ENCODE measurements at places on chromosomes 13 and 19. TPM values are rescaled to one million over a fixed set of nuclear protein-coding genes. Genes with fewer than 3 reads are reported as not detected.

Gene TEX26
- not detected for total RNA-seq

GRCh38 chr13:45393941-45394570, 24.1 kb downstream of the SLC25A30 start:
- peaks cover 44% of the 10 kb centered on the region for H3K36me3 ChIP-seq
- H3K27ac ChIP-seq: peak overlapping the region; percentile 24
- peak; percentile 58 for DNase-seq
- H3K4me1 ChIP-seq: peaks cover 46% of the 10 kb centered on the region
- no peak overlapping the region for H3K4me3 ChIP-seq

Gene C13orf46
- 2.2 TPM for total RNA-seq

DNA sequence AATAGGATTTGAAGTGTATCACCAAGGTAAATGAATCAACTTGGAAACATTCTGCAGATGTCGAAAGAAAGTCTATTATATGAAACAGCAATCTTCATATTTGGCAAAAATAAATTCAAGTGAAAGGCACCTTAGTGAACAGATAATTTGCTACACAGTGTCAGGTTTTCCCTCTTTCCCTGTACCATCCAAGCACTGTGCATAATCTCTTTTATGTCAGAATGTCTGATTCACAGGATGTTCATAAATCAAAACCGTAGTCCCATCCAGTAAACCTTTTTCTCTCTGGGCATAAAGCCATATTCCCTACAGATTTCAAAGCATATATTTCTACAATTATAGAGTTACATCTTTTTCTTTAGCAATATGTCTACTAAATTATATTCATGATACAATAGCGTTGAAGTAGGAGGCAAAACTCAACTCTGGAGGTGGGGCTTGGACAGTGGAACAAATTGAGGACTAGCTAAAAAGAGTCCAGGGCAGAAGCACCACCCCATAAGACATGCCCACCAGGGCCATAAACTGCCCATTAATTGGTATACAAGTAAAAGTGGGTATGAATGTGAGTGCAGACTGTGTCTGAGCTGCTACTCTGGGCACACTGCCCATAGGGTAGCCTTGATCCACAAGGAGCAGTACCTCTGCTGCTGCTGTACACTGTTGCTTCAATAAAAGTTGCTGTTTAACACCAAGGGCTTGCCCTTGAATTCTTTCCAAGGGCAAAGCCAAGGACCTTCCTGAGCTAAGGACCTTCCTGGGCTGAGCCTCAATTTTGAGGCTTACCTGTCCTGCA, 72.1 kb upstream of the MYCBP2 start:
- peaks cover under 1% of the 10 kb centered on the region for H3K4me1 ChIP-seq
- peaks cover 3% of the 10 kb centered on the region for H3K27me3 ChIP-seq
- no peak overlapping the region for H3K4me3 ChIP-seq
- H3K36me3 ChIP-seq: no peaks in the 10 kb centered on the region
- H3K27ac ChIP-seq: no peak overlapping the region

DNA sequence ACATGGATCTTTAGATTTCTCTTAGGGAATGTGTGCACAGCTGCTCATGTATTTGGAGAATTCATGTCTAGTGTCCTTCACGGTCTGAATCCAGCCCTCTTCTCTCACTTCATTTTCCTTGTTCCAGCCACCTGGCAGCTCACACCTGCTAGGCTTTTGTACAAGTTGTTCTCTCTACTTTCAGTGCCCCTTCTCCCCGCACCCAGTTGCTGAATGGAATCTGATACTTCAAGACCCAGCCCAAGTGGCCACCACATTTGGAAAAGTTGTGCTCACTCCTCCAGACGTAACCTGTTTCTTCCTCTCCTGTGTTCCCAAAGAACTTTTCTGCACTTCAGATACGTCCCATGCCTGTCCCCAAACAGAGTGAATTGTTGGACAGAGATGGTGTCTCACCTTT, 235.6 kb downstream of the SHISA2 start:
- no peak overlapping the region for H3K4me3 ChIP-seq
- DNase-seq: no peak
- no peaks in the 10 kb centered on the region for H3K36me3 ChIP-seq
- H3K4me1 ChIP-seq: no peaks in the 10 kb centered on the region
- no peak overlapping the region for H3K27ac ChIP-seq

Gene ZGLP1
- 3.8 TPM for total RNA-seq

GRCh38 chr19:1418496-1418775, 11.1 kb downstream of the DAZAP1 start:
- no peak overlapping the region for H3K4me3 ChIP-seq
- DNase-seq: no peak
- H3K4me1 ChIP-seq: peaks cover 26% of the 10 kb centered on the region
- no peaks in the 10 kb centered on the region for H3K27me3 ChIP-seq

Gene ZNF132
- 6.0 TPM for total RNA-seq

Gene ATP4A
- total RNA-seq: not detected

DNA sequence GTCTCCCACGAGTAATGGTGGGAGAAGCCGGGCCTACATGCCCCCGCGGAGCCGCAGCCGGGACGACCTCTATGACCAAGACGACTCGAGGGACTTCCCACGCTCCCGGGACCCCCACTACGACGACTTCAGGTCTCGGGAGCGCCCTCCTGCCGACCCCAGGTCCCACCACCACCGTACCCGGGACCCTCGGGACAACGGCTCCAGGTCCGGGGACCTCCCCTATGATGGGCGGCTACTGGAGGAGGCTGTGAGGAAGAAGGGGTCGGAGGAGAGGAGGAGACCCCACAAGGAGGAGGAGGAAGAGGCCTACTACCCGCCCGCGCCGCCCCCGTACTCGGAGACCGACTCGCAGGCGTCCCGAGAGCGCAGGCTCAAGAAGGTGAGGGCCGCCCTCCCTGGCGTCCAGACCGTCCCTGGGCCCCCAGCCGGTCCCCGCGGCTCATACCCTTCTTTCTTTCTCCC, 1.4 kb upstream of the USF2 start:
- peak overlapping the region; percentile 94 for H3K27ac ChIP-seq
- peak overlapping the region; percentile 94 for H3K4me3 ChIP-seq
- H3K36me3 ChIP-seq: peaks cover 44% of the 10 kb centered on the region
- peak; percentile 49 for DNase-seq
- H3K27me3 ChIP-seq: no peaks in the 10 kb centered on the region

GRCh38 chr19:7678971-7679751, 1.5 kb upstream of the TRAPPC5 start:
- H3K27ac ChIP-seq: peak overlapping the region; percentile 76
- DNase-seq: peak; percentile 74

Gene IGSF23
- total RNA-seq: not detected

Gene ABHD13
- 6.6 TPM for total RNA-seq

Gene ZSWIM9
- total RNA-seq: 9.0 TPM

DNA sequence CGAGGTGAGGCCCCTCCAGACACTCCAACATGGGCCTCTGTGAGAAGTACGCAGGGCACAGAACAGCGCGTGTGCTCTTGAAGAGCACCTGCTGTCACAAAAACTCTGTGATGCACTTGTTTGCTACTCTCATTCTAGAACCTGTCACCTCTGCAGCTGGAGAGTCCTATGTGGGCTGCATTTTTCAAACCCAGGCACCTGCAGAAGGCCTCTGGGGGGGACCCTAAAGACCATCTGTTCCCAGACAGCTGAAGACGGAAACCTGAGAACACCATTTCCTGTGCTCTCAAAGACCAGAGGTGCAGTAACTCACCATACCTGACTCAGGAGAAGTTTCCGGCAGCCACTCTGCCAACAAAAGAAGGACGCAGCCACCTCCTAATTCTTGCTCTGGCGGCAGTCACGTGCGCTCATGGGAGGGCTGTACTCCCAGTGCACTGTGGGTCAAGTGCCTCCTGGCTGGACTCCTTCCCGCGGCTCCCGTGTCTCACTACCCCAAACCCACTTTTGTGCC, 28.1 kb downstream of the RANBP3 start:
- peaks cover 59% of the 10 kb centered on the region for H3K36me3 ChIP-seq
- peak overlapping the region; percentile 66 for H3K4me3 ChIP-seq
- peak; percentile 54 for DNase-seq
- no peaks in the 10 kb centered on the region for H3K27me3 ChIP-seq
- peak overlapping the region; percentile 97 for H3K27ac ChIP-seq

DNA sequence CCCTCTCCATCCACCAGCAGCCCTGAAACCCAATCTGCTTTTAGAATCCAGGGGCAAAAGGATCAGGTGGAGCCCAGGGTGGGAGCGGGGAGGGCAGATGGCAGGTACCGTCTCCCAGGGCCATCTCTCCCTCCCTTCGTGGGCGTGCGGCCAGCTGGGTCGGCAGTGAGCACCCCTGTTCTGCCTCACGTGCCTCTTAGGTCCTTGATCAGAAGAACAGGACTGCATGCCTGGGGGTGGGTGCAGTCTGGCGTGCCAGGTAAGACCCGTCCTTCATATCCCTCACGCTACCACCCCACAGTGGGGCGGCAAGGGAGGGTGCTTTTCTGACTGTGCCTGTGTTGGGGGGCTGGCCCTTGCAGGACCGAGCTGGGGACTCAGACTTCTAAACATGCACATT, 2.0 kb downstream of the SLC8A2 start:
- no peak for DNase-seq
- peaks cover 3% of the 10 kb centered on the region for H3K4me1 ChIP-seq
- peaks cover 47% of the 10 kb centered on the region for H3K27me3 ChIP-seq
- no peaks in the 10 kb centered on the region for H3K36me3 ChIP-seq

Gene ZNF813
- total RNA-seq: 5.0 TPM

Gene CEACAM18
- not detected for total RNA-seq

DNA sequence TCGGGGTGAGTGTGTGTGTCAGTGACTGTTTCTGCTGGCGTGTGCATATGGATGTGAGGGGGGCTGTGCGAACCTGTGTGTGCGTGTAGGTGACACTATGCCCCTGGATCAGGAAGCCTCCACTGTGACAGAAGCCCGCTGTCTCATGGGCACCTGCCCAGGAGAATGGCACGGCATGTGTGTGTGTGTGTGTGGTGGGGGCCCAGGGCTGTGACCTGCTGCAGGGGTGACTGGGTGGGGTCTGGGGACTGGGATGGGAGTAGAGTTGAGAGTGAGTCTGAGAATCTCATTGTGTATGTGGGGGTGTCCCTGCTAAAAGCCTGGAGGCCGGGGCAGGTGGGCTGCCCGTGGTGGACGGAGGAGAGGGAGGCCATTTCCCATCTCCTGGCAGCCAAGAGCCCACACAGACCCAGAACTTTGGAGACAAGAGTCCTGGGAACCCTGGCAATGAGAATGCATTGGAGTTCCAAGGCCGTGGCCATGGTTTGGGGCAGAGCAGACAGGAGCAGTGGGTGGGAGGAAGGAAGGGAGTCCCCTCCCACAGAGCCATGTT, 6.4 kb upstream of the TPM4 start:
- H3K4me3 ChIP-seq: no peak overlapping the region
- no peaks in the 10 kb centered on the region for H3K27me3 ChIP-seq
- no peak overlapping the region for H3K27ac ChIP-seq
- peaks cover 45% of the 10 kb centered on the region for H3K4me1 ChIP-seq

GRCh38 chr19:1252821-1253513, 4.6 kb downstream of the MIDN start:
- peaks cover 30% of the 10 kb centered on the region for H3K4me1 ChIP-seq
- peak overlapping the region; percentile 81 for H3K27ac ChIP-seq
- peak overlapping the region; percentile 91 for H3K4me3 ChIP-seq

GRCh38 chr13:108915634-108916512, 286.5 kb downstream of the MYO16 start:
- H3K27ac ChIP-seq: peak overlapping the region; percentile 70
- peak; percentile 84 for DNase-seq
- H3K36me3 ChIP-seq: no peaks in the 10 kb centered on the region
- H3K4me1 ChIP-seq: peaks cover 18% of the 10 kb centered on the region
- peaks cover 11% of the 10 kb centered on the region for H3K27me3 ChIP-seq
- peak overlapping the region; percentile 49 for H3K4me3 ChIP-seq

- no peak for DNase-seq
- H3K27me3 ChIP-seq: no peaks in the 10 kb centered on the region
- H3K4me3 ChIP-seq: no peak overlapping the region
- no peak overlapping the region for H3K27ac ChIP-seq
- H3K36me3 ChIP-seq: peaks cover 48% of the 10 kb centered on the region
These were observed 30.9 kb upstream of the SMAD9 start for GRCh38 chr13:36950920-36951319.

Gene ZNF442
- total RNA-seq: 1.3 TPM

GRCh38 chr19:51407511-51408131, 9.8 kb downstream of the SIGLEC10 start:
- H3K27me3 ChIP-seq: peaks cover 3% of the 10 kb centered on the region
- DNase-seq: peak; percentile 53
- peaks cover 8% of the 10 kb centered on the region for H3K4me1 ChIP-seq
- peaks cover 8% of the 10 kb centered on the region for H3K36me3 ChIP-seq
- H3K4me3 ChIP-seq: no peak overlapping the region

DNA sequence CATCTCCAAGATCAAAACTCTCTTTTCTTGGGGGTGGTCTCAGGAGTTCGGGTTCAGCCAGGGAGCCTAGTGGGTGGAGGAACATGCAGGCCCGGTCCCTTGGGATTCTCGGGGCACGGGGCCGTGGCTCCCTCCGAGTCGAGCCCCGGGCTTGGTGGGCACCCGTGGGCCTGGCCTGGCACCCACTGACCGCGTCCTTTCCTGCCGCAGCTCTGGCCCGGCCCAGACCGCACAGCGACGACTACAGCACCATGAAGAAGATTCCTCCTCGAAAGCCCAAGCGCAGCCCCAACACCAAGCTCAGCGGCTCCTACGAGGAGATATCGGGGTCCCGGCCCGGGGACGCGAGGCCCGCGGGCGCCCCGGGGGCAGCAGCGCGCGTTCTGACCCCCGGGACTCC, 510.6 kb downstream of the MYO16 start:
- no peaks in the 10 kb centered on the region for H3K36me3 ChIP-seq
- no peak overlapping the region for H3K4me3 ChIP-seq
- H3K27me3 ChIP-seq: peaks cover 9% of the 10 kb centered on the region
- H3K27ac ChIP-seq: no peak overlapping the region
- no peak for DNase-seq

DNA sequence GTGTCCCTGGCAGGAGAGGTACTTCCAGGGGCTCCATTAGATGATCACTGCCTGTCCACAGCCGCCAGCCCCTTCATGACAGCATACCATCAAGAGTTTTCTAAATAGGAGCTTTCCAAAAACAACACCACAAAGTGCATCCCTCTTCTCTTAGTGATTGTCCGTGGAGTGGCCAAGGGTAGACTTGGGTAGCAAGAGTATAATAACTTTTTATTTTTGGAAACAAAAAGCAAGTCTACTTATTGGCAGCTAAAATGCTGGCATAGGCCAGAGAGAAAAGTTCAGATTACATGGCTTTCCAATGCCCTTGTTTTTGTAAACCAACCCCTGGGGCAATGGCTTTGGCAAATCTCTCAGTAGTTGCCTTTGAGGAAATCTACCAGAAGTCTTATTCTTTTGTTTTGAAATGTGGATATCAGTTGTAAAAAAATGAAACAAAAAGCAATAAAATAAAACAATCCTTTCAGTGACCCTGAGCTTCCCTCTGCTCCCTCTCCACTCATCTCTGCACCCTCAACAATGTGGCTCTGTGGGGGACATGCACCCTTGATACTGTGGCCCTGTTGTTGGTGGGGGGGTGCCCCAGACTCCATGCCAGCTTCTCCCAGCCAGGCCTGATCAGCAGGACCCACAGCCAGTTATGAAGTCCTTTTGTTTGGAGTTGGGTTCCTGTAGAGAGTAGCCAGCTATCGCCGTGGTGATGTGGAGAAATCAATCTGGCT, 294.1 kb downstream of the DLEU7 start:
- H3K27me3 ChIP-seq: peaks cover 9% of the 10 kb centered on the region
- H3K27ac ChIP-seq: no peak overlapping the region
- no peak for DNase-seq
- no peaks in the 10 kb centered on the region for H3K4me1 ChIP-seq

- H3K36me3 ChIP-seq: peaks cover 6% of the 10 kb centered on the region
- H3K27me3 ChIP-seq: no peaks in the 10 kb centered on the region
- peak overlapping the region; percentile 43 for H3K27ac ChIP-seq
- peaks cover 84% of the 10 kb centered on the region for H3K4me1 ChIP-seq
These were observed 40.4 kb downstream of the LRCH1 start for GRCh38 chr13:46593398-46593797.
